ENCODE measurements at places on chromosomes 7 and 10.

DNA sequence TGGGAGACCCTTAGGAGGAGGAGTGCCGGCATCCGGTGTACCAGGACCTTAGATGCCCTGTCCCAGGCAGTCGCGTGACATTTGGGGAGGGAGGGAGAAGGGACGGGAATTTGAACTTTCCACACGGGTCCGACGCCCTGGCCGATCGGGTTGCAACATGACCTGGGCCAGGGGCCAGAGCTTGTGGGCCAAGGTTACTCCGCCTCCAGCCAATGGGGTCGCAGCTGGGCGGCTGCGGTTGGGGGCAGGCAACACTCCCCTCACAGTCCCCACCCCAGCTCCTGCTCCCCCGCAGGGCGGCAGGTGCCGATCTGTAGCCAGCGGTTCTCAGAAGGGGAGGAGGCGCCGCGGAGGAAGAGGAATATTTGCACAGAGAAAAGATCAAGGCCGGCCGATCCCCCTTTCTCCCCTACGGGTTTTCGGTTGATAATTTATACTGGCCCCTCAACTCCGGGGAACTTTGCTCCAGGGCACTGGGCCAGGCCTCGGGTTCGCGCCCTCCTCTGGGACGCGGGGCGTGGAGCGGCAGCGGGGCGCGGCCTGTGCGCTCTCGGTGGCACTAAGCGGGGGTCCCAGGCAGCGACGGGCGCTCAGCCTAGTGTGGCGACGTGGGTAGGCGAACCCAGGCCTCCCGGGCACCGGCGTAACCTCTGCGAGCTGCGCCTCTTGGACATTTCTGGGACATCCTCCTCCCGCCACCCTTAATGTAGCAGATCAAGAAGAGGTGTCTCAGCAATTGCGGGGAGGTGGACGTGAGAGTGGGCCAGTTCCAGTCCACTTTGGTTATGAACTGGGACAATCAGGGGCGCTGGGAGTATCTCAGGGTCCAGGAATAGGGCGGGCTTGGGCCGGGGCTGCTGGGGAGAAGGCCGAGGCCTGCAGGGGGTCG is 1.2 kb downstream of the MLXIPL start:
- no peak for DNase-seq

DNA sequence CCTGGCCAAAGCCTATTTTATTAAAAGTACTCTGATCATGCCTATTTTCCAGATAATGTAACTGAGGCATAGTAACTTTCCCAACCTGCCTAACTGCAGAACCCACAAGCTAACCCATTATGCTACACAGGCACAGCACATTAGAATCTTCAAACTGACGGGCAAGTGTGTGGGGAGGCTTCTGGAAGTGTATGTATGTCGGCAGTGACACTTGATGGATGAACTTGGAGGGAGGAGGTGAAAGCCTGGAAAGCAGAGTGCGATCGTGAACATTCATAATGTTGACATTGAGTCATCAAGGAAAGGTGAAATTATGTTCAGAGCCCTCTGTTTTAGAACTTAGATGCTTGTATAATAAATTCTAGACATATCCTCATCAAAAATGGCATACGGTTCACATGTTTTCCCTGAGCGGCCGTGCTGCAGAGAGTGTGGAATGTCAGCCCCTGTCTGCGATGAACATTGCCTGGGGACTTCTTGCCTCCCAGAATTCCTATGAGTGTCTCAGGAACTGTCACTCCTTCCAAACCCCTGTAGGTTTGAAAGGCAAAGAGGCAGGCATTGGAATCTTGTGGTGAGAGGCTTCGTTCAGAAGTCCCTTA is 102.4 kb downstream of the SLIT1 start:
- DNase-seq, result no peak

- no peak for DNase-seq
Observed at GRCh38 chr7:142461437-142461836, 203.6 kb upstream of the PRSS58 start.

DNA sequence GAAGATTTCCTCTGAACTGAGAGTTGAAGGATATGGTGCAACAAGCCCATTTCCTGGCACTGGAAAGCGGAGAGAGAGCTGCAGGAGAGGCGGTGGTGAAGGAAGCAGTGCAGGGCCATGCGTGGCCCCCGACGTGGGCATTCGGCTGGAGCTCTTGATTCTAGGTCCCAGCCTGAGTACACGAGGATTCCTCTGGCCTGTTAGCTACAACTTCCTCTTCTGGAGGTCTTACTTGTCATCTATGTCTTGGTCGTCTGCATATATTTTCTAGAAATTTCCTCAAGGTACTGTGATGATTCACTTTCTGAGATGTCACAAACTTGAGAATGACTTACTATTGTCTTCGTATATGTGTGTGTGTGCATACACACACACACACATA is 59.2 kb upstream of the JAZF1 start:
- DNase-seq, result no peak

DNA sequence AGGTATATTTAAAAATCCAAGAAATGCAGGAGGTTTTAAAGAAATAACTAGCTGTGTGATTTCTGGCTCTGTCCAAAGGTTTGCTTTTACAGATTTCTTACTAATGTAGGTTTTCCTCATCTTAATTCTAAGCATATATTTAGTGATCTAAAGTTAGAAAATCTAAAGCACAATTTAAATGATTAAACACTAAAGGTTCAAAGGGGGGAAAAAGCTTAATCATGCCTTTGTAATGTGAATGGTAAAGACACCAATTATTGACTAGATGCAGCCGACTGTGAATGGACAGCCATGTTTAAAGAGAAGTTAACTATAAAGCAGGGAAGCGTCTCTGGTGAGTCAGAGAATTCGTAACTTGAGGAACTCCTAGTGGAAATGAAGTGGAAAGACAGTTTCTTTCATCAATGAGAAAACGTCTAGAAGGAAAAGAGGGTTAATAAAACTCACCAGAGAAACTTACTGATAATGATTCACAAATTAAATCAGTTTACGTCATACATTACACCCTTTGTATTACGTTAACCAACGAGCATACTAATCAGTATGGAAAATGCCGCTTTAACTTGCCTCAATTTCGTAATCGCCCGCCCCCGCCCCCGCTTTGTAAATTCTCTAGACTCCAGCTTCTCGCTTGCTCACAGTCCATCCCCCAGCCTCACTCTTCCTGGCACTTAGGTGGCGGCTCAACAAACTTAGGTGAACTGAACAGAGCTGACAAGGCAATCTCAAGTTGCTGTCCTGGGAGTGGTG is 1.1 kb upstream of the HBP1 start:
- no peak for DNase-seq

GRCh38 chr7:150746921-150747320 is 9.7 kb downstream of the GIMAP5 start:
- DNase-seq, result no peak

- DNase-seq, result no peak
Observed at GRCh38 chr7:151010307-151011096, 13.8 kb downstream of the ATG9B start.

DNA sequence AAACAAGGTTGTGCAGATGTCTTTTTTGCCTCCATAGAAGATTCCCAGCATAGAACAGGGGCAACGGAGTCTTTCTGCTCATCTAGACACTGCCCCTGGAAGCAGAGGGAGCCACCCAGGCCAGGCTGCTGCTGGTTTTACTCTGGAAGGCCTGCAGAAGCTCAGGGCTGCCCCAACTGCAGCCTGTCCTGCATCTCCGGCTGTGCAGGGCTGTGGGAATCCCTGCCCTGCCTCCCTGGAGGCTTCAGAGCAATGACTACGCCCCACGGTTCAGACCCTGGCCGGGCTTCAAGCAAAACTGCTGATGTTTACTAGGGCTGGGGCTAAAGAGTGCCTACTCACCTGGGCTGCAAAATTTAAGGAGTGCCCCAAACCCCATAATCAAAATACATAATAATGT is 43.9 kb downstream of the GHRHR start:
- DNase-seq, result no peak

GRCh38 chr7:151013733-151014497 is 10.4 kb downstream of the ATG9B start:
- peak; percentile 52 for DNase-seq

GRCh38 chr7:158541346-158542010 is 46.1 kb downstream of the PTPRN2 start:
- DNase-seq, result peak; percentile 18

GRCh38 chr7:80392229-80393169 is 119.4 kb downstream of the GNAT3 start:
- DNase-seq, result no peak

GRCh38 chr10:110824660-110825059 is 47.1 kb upstream of the PDCD4 start:
- DNase-seq, result no peak

DNA sequence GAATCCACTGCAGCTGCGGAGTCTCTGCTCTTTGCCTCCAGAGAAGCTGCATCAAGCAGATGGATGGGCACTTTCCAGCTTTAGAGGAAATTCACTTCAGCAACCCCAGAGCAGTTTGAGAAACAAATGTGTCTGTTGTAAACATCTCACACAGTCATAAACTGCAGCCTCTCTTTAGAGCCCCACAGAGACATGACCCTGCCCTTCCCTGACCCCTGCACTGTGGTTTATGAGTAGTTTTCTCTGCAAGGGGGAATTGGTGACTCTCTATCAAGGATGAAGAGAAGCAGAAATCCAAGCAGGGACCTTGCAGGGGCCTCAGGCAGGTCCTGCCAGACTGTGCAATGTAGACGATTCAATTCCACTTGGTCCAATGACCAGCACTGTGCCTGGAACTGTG is 160.2 kb downstream of the SH2D4B start:
- DNase-seq, result no peak

DNA sequence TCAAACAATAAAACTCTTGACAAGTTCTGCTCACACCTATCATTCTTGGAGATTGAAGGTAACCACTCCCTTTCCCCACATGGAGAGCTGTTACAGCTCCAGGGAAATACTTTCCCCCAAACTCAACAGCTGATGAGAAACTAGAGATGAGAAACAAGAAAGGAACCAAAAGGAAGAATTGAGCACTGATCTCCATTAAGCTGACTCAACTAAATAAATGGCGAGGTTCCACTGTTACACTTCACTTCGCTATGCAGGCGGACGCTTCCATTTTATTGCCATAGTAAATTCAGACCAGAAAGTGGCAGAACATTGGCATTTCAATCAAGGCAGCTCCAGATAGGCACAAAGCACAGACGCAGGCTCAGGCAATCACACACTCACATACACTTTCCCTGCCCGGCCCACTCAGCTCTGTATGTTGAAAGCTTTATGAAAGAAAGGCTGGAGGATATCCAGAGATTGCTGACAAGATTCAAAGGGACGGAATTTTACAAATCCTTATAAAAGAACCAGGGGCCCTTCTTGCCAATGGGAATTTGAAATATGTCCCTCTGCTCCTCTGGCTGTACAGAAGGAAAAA is 11.5 kb upstream of the YAE1 start:
- no peak for DNase-seq

DNA sequence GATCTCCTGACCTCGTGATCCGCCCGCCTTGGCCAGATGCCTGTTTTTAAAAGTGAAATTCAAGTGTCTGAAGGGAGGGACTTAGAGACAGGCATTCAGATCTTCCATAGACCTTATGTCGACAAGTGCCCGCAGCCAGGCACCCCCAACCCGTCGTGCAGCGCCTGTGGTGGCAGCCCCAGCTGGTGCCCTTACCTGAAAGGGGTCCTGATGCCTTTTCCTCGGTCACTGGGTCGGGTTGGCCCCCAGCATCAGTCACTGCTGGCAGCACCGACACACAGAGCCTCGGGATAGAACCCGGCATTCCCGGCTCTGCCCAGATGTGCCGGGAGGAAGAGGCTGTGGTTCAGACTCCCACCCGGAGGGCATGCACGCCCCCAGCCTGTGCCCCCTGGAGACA is 23.3 kb downstream of the LRRC27 start:
- no peak for DNase-seq

DNA sequence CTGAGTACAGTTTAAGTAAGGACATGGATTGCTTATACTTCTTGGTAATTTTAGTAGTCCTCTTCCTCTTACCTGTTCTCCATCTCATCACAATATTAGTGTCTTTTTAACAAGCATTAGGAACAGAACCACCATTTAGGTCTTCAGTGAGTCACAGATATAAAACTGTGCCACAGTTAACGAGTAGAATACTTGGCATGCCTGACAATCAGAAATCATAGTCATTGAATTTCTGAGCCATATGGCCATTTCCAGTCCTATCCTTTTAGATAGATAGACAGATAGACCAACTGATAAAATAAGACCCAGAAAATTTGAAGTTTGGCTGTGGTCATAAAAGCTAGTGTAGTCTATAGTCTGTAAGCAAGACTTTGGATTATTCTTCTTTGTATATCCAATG is 71.1 kb downstream of the GBF1 start:
- DNase-seq, result no peak

- no peak for DNase-seq
Observed at GRCh38 chr7:88337572-88337971, 30.9 kb upstream of the STEAP4 start.

- DNase-seq, result no peak
Observed at GRCh38 chr7:137734221-137734620, 112.6 kb downstream of the DGKI start.

DNA sequence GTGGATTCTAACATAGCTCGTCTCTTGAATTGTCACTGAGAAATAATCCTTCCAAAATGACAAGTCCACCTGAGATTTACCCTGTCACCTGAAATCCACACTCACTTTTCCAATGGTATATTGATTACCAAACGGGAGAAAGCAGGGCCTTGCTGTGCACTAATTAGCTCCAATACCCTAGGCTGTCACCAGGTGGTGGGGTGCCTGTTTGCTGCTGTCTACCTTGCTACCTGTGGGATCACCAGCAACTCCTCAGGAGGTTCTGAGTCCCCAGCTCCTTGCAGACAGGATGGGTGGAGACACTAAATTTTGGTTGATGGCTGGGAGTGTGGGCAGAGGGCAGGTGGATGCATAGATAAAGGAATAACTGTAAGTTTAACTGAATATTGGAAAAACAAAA is 237.2 kb upstream of the ZNF32 start:
- no peak for DNase-seq

- DNase-seq, result no peak
Observed at GRCh38 chr7:96045919-96046318, 273.6 kb downstream of the DYNC1I1 start.

GRCh38 chr7:142795339-142795863 is 24.6 kb downstream of the PRSS2 start:
- no peak for DNase-seq

DNA sequence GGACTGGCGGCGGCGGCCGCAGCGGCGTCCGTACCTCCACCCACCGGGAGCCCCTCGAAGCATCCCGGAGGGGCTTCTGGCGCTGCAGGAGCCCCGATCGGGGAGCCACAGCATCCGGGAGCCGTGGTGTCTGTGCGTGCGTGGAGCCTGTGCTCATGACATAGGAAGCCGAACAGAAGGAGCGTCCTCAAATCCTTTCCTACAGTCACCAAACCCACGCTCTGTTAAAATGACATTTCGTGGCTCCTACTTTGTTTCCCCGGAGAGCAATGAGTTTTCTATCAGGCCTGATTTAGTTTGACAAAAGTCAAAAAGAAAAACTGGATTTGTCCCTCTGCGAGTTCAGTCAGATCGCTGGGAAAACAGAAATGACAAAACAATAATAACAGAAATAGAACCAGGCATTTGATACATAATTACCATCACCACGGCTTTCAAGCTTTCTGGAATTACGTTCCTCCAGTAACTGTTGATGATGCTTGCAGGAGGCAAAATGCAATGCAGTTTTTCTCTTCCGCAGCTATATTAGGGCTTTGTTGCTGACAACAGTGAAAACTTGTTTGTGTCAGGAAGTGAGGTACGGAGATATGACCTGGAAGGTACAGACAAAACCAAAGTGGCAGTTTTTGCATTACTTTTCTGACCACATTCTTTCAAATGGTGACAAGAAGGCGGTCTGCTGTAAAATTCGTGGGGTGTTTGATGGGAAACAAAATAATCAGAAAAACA is 219.3 kb upstream of the MKLN1 start:
- peak; percentile 84 for DNase-seq

- no peak for DNase-seq
Observed at GRCh38 chr7:2010551-2011265, 222.0 kb downstream of the MAD1L1 start.

Data from GM12864 (cell line).